ENCODE measurements at places on chromosomes 7 and 10.
A peak's percentile ranks its signal among the peaks of the same experiment; 100 is the strongest.

DNA sequence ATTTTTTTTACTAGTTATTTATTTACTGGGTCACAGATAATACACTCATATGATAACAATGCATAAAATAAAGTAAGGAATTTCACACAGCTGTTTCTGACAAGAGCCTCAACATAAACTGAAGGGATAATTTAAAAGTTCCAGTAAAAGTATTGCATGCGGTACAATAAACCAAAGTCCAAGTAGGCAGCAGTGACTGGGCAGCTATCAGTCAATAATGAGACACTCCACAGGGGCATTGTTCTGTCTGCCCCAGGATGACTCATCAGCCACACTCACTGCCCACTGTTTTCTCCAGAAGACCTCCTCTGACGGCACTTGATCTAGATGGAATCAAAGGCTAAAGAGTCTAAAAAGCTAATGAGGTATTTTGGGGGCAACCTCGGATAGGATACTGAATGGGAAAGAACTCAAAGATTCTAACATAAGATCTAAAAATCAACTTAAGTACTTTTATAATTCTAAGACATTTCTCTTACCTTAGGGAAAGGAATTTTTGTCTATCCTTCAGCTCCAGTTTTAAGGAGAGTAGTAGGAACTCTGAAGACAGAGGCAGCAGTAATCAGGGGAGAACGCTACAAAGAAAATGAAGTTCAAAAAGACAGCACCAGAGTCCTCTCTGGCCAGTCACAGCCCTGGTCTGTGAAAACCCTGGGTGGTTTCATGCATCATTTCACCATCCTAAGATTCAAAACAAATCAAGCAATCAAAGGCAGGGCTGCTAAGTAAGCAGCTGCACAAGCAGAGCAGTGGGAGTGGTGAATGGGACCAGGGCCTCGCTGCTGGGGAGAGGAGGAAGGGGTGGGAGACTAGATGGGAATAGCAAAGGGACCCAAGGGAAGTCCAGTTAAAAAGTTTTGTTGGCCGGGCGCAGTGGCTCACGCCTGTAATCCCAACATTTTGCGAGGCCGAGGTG lies 175.1 kb downstream of the AVL9 start:
- no peak for DNase-seq

- DNase-seq: no peak
These were observed 2.4 kb downstream of the CH25H start for GRCh38 chr10:89204621-89205185.

GRCh38 chr10:122342293-122343134 lies 32.0 kb upstream of the PLEKHA1 start:
- DNase-seq: peak; percentile 18

DNA sequence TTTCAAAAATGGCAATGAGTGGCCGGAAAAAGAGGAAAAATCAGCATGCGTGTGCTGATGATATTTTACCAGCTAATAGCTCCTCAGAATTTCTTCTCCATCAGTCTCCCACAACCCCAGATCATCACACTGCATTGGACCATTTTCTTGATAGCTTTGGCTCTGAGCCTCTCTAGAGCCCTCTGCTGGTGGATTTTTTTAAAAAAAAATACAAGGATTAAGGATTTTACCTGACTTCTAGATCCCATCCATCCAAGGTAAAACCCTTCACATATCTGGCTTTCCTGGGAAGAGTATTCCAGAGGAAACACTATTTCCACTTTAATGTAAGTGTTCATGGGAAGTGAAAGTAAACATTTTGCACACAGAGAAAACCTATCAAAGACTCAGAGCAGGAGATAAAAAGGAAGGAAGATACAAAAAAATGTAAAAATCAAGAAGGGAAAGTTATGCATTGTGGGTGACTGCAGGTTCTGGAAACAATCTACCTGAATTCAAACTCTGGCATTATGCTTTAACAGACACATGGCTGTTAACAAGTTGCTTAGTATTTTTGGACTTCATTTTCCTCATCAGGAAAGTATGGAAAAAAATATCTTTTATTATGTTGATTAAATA lies 380.9 kb downstream of the LRRTM3 start:
- DNase-seq: no peak

- DNase-seq: no peak
These were observed 177.6 kb downstream of the DIP2C start for GRCh38 chr10:511849-512191.

DNA sequence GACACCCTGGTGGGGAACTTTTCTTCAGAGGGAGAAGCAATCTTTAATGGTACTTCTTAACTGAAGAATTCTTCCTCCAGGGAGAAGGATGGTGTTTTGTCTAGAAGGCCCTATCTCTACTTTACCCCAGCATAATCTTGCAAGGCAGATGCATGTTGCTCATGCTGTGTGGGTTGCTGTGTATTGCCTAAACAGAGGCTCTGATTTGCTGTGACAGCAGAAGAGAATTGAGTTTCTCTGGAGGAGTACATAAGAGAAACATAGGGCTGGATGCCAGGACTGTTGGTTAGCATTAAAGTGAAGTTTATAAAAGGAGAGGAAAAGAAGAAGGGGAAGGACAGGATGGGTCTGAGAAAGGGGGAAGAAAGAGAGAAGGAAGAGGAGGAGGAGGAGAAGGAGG lies 248.1 kb upstream of the HPS1 start:
- no peak for DNase-seq

DNA sequence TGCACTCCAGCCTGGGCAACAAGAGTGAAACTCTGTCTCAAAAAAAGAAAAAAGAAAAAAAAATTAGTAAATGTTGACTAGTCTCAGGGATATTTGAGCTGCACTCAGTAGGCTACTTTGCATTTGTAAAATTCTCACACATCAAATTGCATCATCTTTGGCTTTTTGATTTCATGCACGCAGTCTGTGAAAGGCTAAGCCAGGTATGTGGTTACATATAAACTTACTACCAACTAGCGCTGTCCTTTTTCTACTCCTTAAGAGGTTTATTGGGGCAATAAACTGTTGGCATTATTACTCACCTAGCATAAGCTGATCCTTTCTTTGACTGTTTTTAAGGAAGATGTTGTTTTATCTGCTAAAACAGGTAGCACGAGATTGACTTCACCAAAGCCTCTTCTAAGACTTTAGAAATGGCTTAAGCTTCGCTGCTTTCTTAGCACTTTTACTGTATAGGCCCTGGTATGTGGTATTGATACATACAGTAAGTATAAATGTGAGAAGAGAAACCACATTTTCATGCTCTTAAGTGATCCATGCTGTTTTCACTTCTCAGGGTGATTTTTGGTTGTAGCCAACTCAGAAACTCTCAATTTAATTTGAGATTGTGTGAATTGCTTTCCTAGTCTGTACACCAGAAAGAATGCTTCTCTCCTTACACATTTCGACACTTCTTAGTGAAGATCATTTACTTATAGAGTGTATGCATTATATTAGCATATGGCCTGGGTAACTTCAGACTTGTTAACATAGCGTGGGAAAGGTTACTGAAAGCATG lies 323.9 kb downstream of the AUTS2 start:
- DNase-seq: no peak

DNA sequence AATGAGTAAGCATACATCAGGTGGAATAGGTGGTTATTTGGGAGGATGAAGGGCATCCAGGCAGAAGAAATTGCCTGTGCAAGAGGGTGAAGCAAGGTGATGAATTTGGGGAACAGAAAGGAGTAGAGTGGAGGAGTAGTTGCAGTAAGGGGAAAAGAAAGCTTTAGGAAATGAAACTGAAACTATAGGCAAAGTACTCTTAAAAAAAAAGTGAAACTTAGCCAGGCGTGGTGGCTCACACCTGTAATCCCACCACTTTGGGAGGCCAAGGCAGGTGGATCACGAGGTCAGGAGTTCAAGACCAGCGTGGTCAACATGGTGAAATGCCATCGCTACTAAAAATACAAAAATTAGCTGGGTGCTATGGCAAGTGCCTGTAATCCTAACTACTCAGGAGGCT lies 17.6 kb downstream of the NUP205 start:
- no peak for DNase-seq

- no peak for DNase-seq
These were observed 39.3 kb upstream of the PODXL start for GRCh38 chr7:131595699-131596098.

- DNase-seq: no peak
These were observed 55.4 kb downstream of the SLC37A3 start for GRCh38 chr7:140342727-140343514.

- DNase-seq: no peak
These were observed 22.6 kb upstream of the PRTFDC1 start for GRCh38 chr10:24974976-24975375.

GRCh38 chr7:27169658-27170425 lies 4.3 kb downstream of the HOXA10 start:
- no peak for DNase-seq

DNA sequence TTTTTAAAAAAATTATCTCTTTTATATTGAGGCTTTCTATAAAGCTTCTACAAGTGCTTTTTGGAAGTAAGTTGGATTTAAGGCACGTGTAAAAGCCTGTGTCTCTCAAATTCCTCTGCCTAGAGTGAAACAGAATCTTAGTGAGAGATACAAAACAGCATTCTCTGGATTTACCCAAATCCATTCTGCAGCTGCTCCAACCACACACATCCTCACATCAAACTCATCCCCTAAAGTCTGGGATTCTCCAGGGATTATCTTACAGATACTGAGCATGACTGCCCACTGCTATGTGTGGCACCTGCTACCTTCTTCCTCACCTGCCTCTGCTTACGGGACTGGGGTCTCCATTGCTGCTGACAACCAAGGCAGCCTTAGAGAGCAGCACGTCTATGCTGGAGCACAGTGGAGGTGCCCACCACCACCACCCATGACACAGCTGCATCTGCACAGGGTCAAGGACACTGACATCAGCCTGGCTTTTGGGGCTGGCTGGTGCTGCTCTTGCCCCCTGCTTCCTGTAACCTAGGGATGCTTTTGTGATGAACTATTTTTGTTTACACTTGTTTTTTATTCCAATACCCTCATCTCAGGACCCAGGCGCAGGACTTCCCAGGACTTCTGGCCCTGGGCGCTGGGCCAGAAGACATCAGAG lies 139.2 kb upstream of the NAMPT start:
- no peak for DNase-seq

DNA sequence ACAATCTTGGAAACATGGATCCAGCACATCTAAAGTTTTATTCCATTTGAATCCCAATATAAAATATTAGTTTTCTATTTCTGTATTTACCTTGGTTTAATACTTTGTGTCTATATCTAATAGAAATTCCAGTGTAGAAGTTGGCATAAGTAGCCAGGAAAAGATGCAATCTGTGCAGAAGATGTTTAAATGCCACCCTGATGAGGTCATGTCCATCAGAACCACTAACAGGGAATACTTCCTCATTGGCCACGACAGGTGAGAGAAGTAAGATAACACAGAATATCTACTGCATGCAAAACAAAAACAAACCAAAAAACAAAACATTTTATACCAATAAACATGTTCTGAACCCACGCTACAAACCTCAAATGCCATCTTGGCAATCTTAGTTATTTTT lies 15.7 kb downstream of the PLEKHS1 start:
- no peak for DNase-seq

DNA sequence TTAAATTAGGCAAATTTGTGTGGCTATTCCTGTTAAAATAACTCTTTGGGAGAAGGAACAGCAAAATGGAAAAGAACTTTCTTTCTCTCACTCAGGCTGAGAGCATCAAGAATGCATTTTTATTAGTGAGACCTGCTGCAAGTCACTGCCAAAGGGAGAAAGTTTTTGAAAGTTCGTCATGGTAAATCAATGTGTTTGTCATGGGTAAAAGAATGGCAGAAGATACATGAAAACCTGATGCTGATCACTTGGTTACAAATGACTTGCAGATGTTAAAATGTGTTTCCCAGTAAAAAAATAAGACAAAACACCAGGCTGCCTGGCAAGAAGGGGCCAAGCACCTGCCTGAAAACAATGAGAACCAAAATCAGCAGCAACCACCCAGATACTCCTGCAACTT lies 484.7 kb upstream of the NRP1 start:
- DNase-seq: no peak

GRCh38 chr7:70571403-70571934 lies 560.5 kb upstream of the GALNT17 start:
- DNase-seq: peak; percentile 56

- no peak for DNase-seq
These were observed 336.0 kb upstream of the GALNT17 start for GRCh38 chr7:70795948-70796347.

- DNase-seq: no peak
These were observed 7.9 kb downstream of the CEP41 start for GRCh38 chr7:130432886-130433285.

DNA sequence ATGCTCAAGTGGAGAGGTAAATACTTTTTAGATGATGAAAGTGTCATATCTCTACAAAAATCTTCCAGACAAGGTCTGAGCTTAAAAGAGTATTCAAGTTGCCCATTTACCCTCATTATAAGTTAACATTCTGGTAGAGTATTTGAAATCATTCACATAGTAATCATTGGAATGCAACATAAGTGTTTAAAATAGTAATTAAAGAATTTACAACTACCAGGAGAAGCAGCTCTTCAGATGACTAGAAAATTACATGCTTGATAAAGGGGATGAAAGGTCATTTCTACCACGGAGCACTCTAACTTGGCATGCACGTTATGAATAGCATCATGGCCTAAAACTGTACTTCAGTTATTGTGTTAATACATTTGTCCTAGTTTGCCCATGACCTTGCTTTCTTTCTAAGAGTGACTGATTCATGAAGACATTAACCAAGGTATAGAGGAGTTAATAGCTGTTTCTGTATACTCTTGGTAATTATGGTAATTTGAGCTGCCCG lies 120.0 kb downstream of the SEMA3E start:
- no peak for DNase-seq

GRCh38 chr7:112144284-112145059 lies 61.7 kb downstream of the DOCK4 start:
- no peak for DNase-seq

- no peak for DNase-seq
These were observed 132.1 kb upstream of the DPP6 start for GRCh38 chr7:153920126-153920525.

DNA sequence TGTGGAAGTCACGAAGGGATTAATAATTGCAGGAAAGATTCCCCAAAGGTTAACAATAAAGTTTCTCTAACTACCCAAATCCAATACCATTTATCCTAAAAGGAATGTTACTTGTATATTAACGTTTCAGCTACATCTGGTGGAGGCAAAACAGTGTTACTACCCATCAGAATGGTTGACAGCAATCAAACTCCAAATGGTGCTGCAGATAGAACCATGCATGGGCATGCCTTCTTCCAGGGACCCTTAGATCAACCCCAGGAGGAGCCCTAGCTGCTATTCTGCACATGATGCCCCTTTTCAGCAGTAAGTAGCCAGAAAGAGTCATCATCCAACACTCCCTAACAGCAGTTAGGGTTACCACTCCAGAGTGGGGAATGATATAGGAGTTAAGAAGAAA lies 336.3 kb downstream of the GRID1 start:
- DNase-seq: no peak

All from non-pigmented ciliary epithelial cell (primary cell).